ENCODE measurements at places on chromosomes 6 and 20. TPM values are rescaled to one million over a fixed set of nuclear protein-coding genes. Genes with fewer than 3 reads are reported as not detected.

DNA sequence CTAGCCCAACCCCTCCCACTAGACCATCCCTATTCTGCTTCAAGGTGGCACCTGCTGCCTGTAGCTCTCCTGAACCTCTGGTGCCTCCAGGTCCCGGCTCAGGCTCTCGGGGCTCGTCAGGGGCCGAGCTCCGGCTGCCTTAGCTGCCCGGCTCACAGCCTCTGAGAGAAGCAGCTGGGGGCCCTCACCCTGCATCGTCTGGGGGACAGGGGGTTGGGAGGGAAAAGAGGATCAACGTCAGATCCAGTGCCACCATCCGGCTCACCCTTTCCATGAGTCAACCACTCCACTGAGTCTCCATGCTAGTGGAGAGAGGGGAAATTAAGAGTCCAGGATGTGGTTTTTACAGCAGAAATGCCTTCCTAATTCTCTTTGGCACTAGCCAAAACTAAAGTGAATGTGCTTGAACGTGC is 13.0 kb downstream of the BAG6 start:
- no peak for DNase-seq

DNA sequence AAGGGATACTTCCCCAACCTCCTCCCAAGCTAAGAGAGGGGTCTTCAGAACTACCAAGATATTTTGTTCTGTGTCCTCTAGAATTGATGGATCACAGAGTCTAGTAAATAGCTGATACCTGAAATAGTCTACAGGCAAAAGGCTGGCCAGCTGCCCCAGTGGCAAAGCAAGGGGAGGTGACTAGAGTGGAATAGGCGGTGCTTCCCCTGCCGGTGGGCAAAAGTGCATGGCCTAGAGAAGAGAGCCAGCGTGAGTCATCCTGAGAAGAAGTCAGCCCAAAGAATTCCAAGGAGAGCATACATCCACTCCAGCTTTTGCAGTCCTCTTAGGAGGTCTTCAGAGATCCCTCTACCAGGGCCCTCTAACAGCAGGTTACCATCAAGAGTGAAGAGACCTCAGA is 14.7 kb downstream of the DPPA5 start:
- DNase-seq: no peak

DNA sequence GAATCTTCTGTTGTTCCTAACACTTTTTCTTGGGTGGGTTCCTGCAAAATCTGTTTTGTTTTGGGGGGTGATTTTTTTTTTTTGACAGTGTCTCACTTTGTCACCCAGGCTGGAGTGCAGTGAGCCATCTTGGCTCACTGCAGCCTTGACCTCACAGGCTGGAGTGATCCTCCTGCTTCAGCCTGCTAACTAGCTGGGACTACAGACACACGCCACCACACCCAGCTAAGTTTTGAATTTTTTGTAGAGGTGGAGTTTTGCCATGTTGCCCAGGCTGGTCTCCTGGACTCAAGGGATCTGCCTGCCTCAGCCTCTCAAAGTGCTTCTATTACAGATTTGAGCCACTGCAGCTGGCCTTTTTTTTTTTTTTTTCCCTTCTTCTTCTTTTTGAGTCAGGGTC is 60.5 kb upstream of the SNAP91 start:
- DNase-seq: no peak

- no peak for DNase-seq
These were observed 1159.1 kb upstream of the CITED2 start for GRCh38 chr6:140533526-140533925.

- no peak for DNase-seq
These were observed 598 bp downstream of the TMEM239 start for GRCh38 chr20:2816583-2817340.

GRCh38 chr20:47349365-47350180 is 6.9 kb downstream of the ZMYND8 start:
- no peak for DNase-seq

- no peak for DNase-seq
These were observed 245.4 kb downstream of the ANKRD60 start for GRCh38 chr20:57983082-57983481.

DNA sequence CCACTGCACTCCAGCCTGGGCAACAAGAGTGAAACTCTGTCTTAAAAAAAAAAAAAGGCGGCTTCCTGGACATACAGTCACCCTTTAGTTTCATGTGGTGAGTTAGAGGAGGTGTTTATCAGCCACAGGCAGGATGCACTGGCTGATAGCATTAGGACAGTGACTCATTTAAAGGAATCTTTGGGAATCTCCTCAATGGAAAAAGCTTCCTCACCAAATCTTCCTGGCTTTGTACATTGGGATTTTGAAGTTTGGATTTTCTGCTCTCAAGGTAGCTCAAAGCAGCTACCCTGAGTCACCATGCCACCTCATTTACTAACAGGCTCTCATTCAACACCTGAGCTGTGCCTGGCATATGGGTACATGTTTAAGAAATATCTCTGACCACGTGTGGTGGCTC is 20.2 kb downstream of the PRPH2 start:
- DNase-seq: no peak

Gene LAMA5
- total RNA-seq: 34.5 TPM

Gene RBL1
- total RNA-seq: 5.7 TPM

Gene PKIB
- total RNA-seq: 38.5 TPM

Gene RAB23
- 8.1 TPM for total RNA-seq

Gene PACSIN1
- total RNA-seq: 0.08 TPM
